Endothelial cell (in vitro differentiated cells): ENCODE measurements at places on chromosomes 5 and 9. TPM values are rescaled to one million over a fixed set of nuclear protein-coding genes. Genes with fewer than 3 reads are reported as not detected.
A peak's percentile ranks its signal among the peaks of the same experiment; 100 is the strongest.

GRCh38 chr5:115022303-115022702 lies 147.4 kb downstream of the TRIM36 start:
- no peak for DNase-seq

GRCh38 chr5:163565931-163566608 lies 60.7 kb downstream of the MAT2B start:
- DNase-seq: peak; percentile 41

DNA sequence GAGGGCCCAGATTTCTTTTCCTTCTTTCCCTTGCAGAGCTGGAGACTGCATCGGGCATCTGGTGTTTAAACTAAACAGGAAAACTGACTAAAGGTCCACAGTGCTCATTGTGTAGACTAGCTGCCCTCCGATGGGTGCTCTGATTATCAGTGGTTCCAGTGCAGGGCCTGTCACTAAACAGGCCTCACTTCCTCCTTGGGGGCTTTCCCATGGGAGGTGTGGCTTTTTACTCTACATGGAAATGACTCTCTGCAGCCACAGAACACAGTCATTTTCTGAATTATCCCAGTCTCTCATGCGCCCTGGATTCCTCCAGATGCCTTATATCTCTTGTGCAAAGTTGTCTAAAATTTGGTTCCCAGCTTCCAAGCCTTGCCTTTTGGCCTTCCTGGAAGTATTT lies 199.2 kb downstream of the TRIO start:
- DNase-seq: no peak

DNA sequence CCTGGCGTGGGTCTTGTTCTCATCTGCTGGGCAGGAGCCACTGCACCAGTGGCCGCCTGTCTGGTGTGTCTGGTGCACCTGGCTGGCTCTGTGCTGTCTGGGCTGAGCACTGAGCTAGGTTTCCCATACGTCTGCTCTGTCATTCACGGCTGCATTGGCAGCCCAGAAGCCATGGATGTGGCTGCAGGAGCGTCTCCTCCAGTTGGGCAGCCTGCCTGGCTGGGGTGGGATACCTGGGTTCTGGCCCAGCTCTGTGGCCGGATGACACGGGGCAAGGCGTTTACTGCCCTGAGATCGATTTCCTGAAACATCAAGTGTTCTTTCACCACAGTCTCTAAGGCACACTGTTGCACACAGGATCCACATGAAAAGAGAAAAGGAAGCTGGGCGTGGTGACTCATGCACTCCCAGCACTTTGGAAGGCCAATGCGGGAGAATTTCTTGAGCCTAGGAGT lies 25.5 kb upstream of the SLC25A51 start:
- no peak for DNase-seq

- DNase-seq: no peak
These were observed 16.6 kb upstream of the TGFBI start for GRCh38 chr5:136012041-136012804.

GRCh38 chr5:1219098-1219767 lies 5.9 kb upstream of the SLC6A18 start:
- DNase-seq: no peak

- peak; percentile 50 for DNase-seq
These were observed 10.2 kb downstream of the AGPAT2 start for GRCh38 chr9:136676920-136677686.

- no peak for DNase-seq
These were observed 252.8 kb downstream of the FBXL7 start for GRCh38 chr5:15752663-15753285.

Gene ADCY2
- total RNA-seq: 1.5 TPM

Gene COL27A1
- total RNA-seq: 61.4 TPM

Gene ANKS6
- total RNA-seq: 17.2 TPM
